Suppressor macrophage treated with lipopolysaccharide for 1 hour (primary cell): ENCODE measurements at places on chromosomes 12 and 14.

GRCh38 chr14:96102081-96102856 is 63.1 kb downstream of the C14orf132 start:
- DNase-seq, result no peak

DNA sequence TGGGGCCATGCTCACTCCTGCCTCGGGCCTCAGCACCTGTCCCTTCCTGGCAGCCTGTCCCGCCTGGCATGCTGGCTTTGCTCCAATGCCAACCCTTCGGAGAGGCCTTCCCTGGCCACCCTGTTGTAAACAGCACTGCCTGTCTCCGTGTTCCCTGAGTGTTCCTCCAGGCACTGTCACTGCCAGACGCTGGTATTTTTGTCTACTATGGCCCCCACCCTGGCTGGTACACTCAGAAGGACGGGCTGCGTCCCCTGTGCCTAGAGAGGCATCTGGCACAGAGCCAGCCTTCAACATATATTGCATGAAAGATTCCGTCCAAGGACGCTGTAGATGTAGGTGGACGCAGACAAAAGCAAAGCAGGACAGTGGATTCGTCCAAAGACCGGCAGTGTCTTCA is 2.7 kb upstream of the ASPG start:
- DNase-seq, result no peak

DNA sequence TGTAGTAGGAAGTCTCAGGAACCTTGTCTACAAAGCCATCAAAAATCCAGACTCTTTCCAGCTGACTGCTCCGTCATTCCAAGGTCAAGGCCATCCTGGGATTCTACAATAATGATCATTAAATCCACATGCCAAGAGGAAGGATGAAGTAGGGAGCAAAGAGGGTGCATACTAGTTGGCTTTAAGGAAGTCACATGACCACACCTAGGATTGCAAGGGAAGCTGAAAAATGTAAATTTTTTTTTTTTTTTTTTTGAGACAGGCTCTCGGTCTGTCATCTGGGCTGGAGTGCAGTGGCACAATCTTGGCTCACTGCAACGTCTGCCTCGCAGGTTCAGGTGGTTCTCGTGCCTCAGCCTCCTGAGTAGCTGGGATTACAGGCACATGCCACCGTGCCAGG is 7.3 kb upstream of the MRPL42 start:
- no peak for DNase-seq

DNA sequence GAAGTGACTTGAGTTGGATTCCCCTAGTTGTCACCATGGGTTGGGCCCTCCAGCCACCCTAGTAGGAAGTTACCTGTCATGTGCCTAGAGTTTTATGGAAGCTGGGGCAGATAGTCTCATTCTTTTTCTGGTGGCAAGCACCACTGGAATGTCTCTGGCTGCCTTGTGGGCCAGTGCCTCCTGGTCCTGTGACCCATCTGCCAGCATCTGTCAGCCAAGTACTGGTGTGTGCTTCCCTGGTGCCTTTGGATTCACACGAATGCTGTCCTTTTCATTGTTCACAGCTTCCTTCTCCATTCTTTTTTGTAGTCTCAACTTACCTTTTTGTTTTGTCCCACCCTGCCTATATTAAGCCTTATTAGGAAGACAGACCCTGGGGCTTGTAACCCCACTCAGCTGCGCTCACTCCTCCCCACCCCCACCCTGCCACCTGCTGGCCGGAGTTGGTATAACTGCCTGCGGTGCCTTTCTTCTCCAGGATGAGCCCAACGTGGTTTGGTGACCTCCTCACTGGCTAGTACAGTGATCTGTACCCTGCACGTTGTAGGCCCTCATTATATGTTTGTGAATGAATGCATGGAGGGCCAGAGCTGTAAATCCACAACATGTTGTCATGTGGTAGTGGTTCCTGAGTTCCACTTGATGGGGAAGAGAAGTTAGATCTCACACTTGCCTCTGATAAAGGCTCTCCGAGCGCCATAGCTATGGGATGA is 125.7 kb downstream of the TSPAN9 start:
- DNase-seq, result peak; percentile 65

- DNase-seq, result no peak
Measured at GRCh38 chr12:26648066-26648465, 184.9 kb downstream of the ITPR2 start.

GRCh38 chr14:104098272-104099095 is 13.0 kb downstream of the ASPG start:
- DNase-seq, result no peak

GRCh38 chr14:71536927-71537772 is 395.1 kb upstream of the RGS6 start:
- DNase-seq, result no peak
